IMR-90 (cell line): ENCODE measurements at places on chromosomes 12 and 14.
A peak's percentile ranks its signal among the peaks of the same experiment; 100 is the strongest.

DNA sequence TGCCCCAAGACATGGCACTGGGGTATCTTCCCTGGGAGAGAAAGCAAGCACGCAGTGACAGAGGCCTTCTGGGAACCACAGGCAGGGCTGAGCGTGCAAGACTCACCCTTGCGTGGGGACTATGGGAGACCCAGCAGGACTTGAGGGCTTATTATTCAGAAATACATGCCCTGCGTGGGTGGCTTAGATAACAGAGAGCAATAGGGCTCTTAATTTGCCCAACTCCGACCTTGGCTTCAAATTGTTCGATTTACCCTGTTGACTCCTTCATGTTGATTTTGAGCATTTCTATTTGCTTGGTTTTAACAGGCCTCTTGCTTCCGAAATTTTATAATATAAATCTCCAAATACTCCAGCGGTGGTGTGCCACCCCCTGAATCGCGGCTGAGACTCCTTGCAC is 5.1 kb upstream of the SERPINA1 start:
- no peak for DNase-seq

- DNase-seq = no peak
These were observed 4.9 kb upstream of the ATP23 start for GRCh38 chr12:57936513-57936883.

DNA sequence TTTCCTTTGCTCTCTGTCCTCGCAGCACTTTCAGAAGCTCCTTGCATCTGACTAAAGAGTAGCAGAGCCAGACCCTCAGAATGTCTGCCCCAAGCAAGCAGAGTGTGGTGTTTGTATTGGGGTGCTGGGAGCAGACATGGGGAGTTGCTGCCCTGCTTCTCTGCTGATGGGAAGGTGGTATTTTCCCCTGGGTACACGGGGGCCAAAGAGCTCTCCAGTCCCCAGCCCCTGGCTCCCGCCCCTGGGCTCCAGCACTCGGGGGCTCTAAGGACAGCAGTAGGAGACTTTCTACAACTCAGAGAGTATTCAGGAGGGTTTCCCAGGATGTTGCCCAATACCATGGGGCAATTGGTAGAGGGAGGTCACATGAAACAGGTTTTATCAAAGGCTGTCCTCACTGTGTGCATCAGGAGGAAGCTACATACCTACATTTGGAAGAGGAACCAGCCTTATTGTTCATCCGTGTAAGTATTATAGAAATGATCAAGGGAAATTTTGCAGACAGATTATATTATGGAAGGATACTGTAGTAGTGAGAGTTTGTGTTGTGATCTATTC is 50.3 kb downstream of the DAD1 start:
- no peak for DNase-seq

DNA sequence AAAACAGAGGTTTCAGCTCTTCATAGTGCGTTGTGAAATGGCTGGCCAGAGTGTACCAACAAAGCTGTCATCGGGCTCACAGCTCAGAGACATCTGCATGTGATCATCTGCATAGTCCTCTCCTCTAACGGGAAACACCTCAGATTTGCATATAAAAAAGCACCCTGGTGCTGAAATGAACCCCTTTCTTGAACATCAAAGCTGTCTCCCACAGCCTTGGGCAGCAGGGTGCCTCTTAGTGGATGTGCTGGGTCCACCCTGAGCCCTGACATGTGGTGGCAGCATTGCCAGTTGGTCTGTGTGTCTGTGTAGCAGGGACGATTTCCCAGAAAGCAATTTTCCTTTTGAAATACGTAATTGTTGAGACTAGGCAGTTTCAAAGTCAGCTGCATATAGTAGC is 14.3 kb upstream of the PAPLN start:
- DNase-seq = no peak

GRCh38 chr12:125105600-125105999 is 40.4 kb downstream of the AACS start:
- DNase-seq = no peak

DNA sequence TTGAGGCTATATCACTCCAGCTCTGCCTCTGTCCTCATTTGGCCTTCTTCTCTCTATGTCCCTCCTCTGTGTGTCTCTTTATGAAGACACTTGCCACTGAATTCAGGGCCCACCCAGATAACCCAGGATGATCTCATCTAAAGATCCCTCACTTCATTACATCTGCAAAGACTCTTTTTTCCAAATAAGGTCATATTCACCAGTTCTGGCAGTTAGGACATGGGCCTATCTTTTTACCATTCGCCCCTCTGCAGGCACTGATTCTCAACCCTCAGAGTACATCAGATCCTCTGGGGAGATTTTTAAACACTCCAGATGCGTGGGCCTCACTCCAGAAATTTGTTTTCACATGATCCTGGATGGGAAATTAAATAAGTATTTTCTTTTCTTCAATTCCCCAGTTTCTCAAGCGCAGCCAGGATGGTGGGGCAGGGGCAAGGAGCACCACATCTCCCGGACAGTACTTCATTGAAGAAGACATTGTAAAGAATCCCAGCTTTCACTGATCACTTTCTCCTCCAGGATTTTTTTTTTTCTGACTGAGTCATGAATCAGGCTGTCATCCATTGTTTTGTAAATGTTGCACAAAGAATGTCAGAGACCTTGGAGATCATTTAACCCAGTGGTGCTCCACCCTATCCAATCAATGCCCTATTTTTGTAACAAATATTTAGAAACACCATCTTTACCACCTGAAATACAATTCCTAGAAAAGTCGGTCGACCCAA is 27.4 kb downstream of the CRACR2A start:
- DNase-seq = no peak

GRCh38 chr14:56322531-56322930 is 204.3 kb downstream of the PELI2 start:
- peak; percentile 17 for DNase-seq

GRCh38 chr12:57119294-57120085 is 8.3 kb upstream of the STAT6 start:
- DNase-seq = no peak
